ENCODE measurements at places on chromosomes 7 and 10.
A peak's percentile ranks its signal among the peaks of the same experiment; 100 is the strongest.

GRCh38 chr7:22786290-22786932, 36.2 kb downstream of the TOMM7 start:
- no peak for DNase-seq

DNA sequence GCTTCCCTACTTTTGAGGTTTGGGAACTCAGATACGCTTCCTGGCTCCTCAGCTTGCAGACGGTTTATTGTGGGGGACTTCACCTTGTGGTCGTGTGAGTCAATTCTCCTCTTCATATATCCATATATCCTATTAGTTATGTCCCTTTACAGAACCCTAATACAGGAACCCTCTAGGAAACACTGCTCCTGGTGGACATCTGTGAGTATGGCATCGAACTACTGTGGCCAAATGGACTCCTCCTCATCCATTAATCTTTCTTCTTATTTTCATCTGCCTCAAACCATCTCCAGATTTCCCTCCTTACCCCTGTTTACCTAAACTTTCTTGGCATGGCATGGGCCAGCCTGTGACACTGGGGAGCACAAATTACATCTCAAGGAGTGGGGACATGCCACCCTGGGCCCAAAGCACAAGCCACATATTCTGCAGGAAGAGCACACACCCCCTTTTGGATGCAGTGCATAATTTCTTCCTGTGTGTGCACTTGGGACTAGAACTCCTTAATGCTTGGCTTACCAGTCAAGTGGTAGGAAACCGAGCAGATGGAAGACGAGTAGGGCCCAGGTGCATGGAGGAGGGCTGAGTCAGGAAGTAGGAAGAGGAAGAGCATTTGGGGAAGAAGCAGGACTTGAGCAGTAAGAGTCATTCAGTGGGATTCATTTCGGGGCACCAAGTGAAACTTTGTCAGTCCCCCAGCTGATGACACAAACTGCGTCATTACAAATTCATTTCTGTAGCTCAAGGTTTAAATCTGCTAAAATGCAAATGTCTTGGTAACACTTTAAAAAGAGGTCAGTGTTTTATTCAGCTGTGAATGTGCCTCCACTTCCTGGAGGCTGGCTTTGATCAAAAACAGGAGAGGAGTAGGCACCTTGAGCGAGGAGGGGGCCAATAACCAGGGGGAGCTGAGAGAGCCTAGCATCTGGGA, 80.8 kb upstream of the PLXNA4 start:
- no peak for DNase-seq

DNA sequence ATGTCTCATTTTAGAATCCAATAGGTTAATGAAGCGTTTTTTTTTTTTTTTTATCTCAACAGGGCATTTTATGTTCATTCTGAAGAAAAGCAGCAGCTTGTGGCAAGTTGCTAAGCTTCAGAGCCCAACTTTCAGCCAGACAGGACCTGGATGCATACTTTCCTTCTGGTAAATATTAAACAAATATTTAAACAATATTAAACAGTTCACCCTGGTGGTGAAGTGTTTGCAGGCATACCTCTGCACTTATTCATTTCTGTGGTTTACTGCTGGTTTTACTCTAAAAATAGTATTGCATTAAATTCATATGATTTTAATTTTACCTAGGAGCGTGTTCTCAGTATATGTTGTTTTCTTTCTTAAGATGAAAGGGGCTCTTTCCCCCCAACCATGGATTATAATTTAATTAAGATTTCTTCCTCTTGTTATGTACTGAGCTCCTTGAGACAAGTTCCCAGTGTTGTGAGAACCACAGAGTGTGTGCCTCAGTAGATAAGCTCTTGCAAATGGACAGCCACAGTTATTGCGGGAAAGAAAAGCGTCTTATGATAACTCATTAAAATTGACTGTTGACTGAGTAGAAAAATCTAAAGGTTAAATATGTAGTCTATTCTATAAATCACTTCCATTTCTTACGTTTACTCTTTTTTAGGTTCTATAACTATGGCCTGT, 155.8 kb downstream of the MALRD1 start:
- no peak for DNase-seq

DNA sequence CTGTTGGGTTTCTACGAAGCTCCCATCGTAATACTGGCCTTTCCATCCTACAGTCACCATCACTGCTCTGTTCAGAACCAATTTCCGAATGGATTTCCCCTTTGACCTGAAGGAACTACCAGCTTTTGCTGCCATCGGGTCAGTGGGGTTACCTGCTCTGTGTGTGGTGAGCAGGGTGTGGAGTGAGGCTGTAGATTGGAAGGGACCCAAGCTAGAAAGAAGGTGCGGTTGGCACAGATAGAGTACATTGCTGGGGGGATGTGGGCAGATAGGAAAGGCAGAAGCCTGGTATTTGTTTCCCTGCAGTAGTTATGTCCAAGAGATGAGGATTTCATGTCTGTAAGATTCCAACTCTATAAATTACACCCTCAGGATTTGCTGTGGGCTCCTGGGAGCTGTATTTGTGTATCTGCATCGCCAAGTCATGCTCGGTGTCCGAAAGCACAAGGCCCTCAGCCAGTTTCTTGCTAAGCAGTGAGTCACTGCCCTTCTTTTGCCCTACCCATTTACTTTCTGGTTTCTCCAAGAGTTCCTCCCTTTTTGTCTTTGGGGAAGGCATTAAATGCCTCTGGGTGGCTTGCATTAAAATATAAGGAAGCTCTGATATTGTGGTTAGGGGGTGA, 15.4 kb downstream of the CLCN1 start:
- no peak for DNase-seq

DNA sequence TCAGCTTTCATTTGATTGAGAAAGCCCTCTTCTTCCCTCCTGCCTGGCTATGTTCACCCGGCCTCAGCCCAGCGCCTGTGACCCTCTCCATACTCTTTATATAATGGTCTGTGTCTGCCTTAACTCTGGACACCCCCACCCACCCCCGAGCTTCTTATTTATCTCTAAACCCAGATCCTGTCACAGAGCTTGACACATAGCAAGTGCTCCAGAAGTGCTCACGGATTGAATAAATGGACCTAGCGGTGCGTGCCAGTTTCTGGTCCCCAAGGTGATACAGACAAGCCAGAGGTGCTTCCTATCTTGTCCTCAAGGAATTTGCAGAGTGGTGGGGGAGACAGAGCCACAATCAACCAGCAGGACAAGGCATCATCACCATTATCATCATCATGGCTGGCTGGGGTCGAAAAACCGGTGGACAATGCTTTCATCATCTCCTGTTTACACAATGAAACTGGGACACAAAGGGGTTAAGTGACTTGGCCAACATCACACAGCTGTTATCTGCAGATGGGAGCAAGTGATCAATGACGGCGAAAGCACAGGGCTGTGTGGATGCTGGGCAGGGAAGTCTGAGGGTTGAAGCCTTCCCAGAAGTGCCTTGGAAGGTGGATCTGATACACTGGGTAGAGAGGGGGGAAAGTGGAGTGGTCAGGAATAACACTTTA, 2.2 kb upstream of the LOXL4 start:
- DNase-seq: no peak

DNA sequence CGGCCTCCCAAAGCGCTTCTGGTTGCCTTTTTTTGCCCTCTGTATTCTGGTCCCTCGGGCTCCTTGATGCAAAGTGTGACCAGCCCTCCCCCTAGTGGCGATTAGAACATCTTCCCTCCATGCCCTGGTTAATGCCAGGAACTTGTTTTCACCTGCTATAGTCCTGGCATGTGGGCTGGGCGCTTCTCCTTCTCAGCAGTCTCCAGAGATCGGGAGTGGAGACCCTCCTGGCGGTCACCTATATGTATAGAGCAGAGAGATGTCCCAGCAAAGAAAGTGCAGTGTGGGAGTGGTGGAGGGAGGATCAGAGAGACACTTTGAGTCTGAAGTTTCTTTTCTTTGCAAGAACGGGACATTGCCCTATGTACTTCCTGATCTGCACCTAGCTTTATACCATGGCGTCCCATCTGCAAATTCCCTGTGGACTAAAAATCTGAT, 264.1 kb downstream of the OTUD1 start:
- peak; percentile 45 for DNase-seq

DNA sequence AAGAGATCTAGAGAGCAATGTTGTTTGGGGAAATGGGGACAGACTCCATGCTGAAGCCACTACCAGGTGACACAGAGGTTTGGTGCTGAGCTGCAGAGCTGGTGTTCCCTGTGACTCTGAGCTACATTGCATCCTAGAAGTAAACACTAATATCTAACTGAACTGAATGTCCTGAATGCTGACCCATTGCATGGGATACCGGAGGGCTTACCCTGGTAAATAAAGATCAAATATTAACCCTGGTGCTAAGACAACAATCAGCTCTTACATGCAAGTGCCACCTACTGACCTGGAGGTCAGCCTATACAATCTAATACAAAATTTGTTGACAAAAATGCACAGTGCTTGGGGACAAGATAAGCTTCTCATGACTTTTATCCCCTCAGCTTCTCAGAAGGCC, 851.3 kb upstream of the KCND2 start:
- no peak for DNase-seq

Measured in stimulated activated CD4-positive, alpha-beta T cell treated with anti-CD3 and anti-CD28 coated beads, Interleukin-2, amount 100 ng/mL, for 48 hours (primary cell).